ENCODE measurements at places on chromosomes 3 and 15.

- H3K27me3 ChIP-seq, result no peaks in the 10 kb centered on the region
- H3K4me3 ChIP-seq, result no peak overlapping the region
- DNase-seq, result no peak
- H3K4me1 ChIP-seq, result no peaks in the 10 kb centered on the region
- H3K36me3 ChIP-seq, result no peaks in the 10 kb centered on the region
Measured at GRCh38 chr3:73863546-73864079, 238.9 kb upstream of the PDZRN3 start.

DNA sequence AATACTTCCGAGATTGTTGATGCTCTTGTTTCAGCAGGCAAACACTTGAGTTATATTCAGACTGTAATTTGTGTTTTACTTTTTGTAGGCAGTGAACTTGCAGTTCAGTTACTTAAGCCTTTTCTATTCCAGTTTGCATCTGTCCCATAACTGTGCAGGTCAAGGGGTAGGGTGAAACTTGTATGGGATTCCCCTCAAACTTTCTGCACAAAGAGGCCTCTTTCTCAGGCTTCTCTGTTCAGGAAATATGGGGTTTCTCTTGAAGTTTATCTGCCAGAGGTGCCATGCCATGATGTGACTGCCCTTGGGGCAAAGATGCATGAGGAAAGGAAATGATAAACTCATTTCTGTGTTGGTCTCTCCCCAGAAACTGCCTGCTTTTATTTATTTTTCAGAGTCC, 66.7 kb downstream of the SLC24A1 start:
- no peak overlapping the region for H3K27ac ChIP-seq
- H3K4me1 ChIP-seq, result no peaks in the 10 kb centered on the region
- no peak for DNase-seq

DNA sequence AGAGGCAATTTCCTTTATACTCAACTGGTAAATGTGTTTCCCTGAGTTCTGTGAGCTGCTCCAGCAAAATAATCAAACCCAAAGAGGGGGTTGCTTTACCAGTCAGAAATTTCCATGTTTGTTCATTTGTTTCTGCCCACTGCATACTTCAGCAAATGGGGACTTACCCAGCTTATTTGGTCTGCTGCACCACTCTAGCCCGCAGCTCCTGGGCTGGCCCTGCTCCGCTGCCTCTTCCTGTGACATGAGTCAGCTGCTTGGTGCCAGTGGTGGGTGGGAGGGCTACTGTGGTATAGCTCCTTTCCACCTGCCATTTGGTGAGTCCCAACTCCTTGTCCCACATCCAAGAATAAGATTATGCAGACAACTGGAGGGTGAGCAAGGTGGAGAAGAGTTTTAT, 644.2 kb downstream of the MCTP2 start:
- H3K27me3 ChIP-seq, result peaks cover 6% of the 10 kb centered on the region
- no peak overlapping the region for H3K4me3 ChIP-seq
- DNase-seq, result no peak
- no peaks in the 10 kb centered on the region for H3K4me1 ChIP-seq
- peaks cover 1% of the 10 kb centered on the region for H3K36me3 ChIP-seq
- H3K27ac ChIP-seq, result no peak overlapping the region

GRCh38 chr3:99859825-99860224, 42.2 kb downstream of the CMSS1 start:
- H3K4me3 ChIP-seq, result no peak overlapping the region
- peaks cover 5% of the 10 kb centered on the region for H3K4me1 ChIP-seq
- DNase-seq, result no peak
- no peak overlapping the region for H3K27ac ChIP-seq

GRCh38 chr3:129013491-129013891, 12.4 kb downstream of the EFCC1 start:
- no peaks in the 10 kb centered on the region for H3K36me3 ChIP-seq
- H3K27ac ChIP-seq, result no peak overlapping the region
- H3K4me1 ChIP-seq, result peaks cover 36% of the 10 kb centered on the region

DNA sequence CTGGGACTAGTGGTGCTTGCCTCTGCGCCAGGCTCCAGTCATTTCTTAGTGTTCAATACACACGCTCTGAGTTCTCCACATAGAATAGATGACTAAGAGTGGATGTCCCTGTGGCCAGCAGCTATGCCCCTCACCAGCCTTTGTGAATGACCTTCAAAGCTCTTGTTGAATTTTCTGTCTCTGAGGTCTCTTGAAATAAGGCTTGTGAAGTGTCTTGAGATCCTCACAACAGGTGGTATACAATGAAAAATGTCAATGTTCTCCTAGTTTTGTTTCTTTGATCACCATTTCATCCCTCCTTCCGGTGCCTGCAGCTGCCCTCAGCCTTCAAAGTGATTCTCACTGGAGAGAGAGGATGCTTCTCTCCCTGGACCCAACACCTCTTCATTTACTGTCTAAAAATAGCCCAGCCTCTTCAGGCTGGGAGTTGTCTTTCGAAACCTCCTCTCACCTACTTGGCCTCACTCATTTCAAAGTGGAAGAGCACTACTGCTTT, 5.4 kb downstream of the MAPKBP1 start:
- H3K27ac ChIP-seq, result no peak overlapping the region
- H3K27me3 ChIP-seq, result no peaks in the 10 kb centered on the region

- H3K27ac ChIP-seq, result no peak overlapping the region
- DNase-seq, result no peak
- H3K4me3 ChIP-seq, result no peak overlapping the region
- H3K4me1 ChIP-seq, result peaks cover 11% of the 10 kb centered on the region
Measured at GRCh38 chr3:195849322-195850074, 37.8 kb upstream of the MUC4 start.

GRCh38 chr3:54719914-54720313, 207.9 kb downstream of the LRTM1 start:
- H3K4me3 ChIP-seq, result no peak overlapping the region
- no peak overlapping the region for H3K27ac ChIP-seq
- H3K27me3 ChIP-seq, result no peaks in the 10 kb centered on the region
- H3K4me1 ChIP-seq, result no peaks in the 10 kb centered on the region
- no peak for DNase-seq
- no peaks in the 10 kb centered on the region for H3K36me3 ChIP-seq

DNA sequence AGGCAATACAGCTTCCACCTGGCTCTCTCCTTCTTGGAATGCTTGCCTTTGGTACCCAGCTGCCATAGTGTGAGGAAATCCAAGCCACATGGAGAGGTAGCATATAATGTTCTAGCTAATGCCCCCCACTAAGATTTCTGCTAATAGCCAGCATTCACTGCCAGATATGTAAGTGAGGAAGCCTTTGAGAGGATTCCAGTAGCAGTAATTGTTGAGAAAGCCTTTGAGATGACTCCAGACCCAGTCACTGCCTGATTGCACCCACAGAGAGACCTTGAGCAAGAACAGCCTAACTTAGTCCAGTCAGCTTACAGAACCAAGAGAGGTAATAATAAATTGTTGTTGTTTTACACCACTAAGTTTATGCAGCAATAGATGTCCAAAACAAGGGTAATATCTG, 63.1 kb downstream of the STRIT1 start:
- H3K36me3 ChIP-seq, result no peaks in the 10 kb centered on the region
- H3K4me3 ChIP-seq, result no peak overlapping the region
- no peak for DNase-seq
- no peaks in the 10 kb centered on the region for H3K4me1 ChIP-seq

- no peak overlapping the region for H3K4me3 ChIP-seq
- DNase-seq, result no peak
- H3K36me3 ChIP-seq, result no peaks in the 10 kb centered on the region
- H3K4me1 ChIP-seq, result no peaks in the 10 kb centered on the region
Measured at GRCh38 chr3:5349343-5349742, 161.8 kb downstream of the EDEM1 start.

DNA sequence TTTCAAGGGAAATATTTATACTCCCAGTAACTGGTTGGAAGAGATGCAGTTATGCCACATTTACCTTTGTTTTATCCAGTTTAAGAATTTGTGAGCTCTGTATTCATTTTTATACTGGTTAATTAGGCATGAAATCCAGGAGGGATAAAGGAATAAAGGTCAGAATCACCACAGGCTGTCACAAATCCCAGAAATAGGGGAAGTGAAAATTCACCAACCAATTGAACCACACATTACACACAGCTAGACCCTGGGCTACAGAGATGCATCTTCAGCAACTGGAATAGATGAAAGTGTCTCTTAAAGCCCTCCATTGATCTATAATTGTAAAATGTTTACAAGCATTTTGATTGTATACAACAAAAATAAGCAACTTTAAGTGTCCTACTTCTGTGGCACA, 18.5 kb downstream of the SERPINI1 start:
- no peaks in the 10 kb centered on the region for H3K27me3 ChIP-seq
- H3K4me1 ChIP-seq, result peaks cover 6% of the 10 kb centered on the region
- no peak overlapping the region for H3K4me3 ChIP-seq
- no peak overlapping the region for H3K27ac ChIP-seq

- H3K4me3 ChIP-seq, result no peak overlapping the region
- no peaks in the 10 kb centered on the region for H3K36me3 ChIP-seq
- DNase-seq, result no peak
Measured at GRCh38 chr3:143192193-143192592, 72.6 kb downstream of the CHST2 start.

DNA sequence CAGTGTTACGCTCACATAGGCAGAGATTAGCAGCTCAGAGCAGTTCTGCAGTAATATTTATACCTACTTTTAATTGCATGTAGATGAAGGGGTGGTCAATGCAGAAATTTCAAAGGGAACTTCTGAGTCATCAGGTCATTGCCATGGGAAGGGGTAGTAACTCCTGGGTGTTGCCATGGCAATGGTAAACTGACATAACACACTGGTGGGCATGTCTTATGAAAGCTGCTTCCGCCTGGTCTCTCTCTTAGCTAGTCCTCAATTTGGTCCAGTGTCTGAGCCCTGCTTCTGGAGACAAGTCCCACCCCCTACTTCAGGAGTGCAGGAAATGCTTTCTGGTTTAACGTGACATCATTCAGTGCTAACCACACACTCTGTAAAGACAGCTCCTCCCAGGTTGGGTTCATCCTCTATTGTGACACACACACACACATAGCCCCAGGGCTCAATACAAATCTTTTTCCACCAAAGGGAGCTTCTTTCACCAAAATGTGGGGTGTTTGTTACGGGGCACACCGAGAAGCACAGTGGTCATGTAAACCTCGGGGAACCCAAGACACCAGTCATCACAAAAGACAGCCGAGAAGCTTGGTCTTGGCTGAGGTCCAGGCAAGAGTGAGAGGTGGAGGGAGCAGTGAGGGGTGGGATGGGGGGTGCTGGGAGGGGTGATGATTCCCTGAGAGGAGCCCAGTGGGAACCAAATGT, 74.5 kb downstream of the TLE3 start:
- DNase-seq, result peak; percentile 29
- H3K36me3 ChIP-seq, result peaks cover 7% of the 10 kb centered on the region
- H3K27ac ChIP-seq, result peak overlapping the region; percentile 77
- H3K4me1 ChIP-seq, result peaks cover 21% of the 10 kb centered on the region

GRCh38 chr15:31084176-31084575, 17.3 kb downstream of the TRPM1 start:
- no peak for DNase-seq
- H3K27ac ChIP-seq, result no peak overlapping the region
- no peak overlapping the region for H3K4me3 ChIP-seq
- no peaks in the 10 kb centered on the region for H3K36me3 ChIP-seq

DNA sequence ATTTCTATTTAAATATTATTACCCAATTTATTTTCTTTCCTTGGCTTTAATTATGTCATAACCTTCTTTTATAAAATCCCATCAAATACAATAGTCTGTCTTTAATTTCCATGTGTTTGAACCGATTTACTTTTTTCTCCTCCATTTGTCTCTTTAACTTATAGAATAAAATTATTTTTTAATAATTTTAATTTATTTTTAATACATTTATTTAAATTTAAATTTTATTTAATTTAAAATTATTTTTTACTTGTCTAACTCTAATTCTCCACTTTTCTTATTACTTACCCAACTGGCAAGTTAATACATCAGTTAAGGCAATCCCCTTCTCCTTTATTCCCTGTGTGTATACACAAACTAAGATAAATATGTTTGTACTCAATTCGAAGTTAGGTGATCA, 817.6 kb upstream of the NR2F2 start:
- no peak overlapping the region for H3K4me3 ChIP-seq
- no peak overlapping the region for H3K27ac ChIP-seq
- no peak for DNase-seq
- no peaks in the 10 kb centered on the region for H3K4me1 ChIP-seq
- H3K27me3 ChIP-seq, result peaks cover 14% of the 10 kb centered on the region

- no peaks in the 10 kb centered on the region for H3K4me1 ChIP-seq
- no peak for DNase-seq
- peaks cover 2% of the 10 kb centered on the region for H3K36me3 ChIP-seq
- H3K4me3 ChIP-seq, result no peak overlapping the region
Measured at GRCh38 chr3:23159929-23160328, 43.2 kb upstream of the UBE2E2 start.

GRCh38 chr3:57556459-57557084, 498 bp downstream of the PDE12 start:
- H3K4me1 ChIP-seq, result peaks cover 33% of the 10 kb centered on the region
- H3K4me3 ChIP-seq, result peak overlapping the region; percentile 80
- no peaks in the 10 kb centered on the region for H3K27me3 ChIP-seq
- no peak for DNase-seq

DNA sequence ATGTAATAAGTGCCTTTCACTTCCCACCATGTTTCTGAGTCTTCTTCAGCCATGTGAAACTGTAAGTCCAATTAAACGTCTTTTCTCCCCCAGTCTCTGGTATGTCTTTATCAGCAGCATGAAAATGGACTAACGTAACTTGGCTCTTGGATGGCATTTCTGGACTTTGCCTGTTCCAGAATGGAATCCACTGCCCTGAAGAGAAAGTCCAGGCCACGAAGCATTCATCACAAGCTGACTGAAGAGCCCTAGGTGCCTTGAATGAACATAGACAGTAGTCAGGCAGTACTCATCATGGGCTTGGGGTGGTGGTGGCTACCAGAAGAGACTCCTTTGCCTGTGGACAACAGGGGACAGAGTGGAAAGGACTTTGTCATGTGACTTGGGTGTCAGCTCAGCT, 1505.0 kb downstream of the SI start:
- H3K4me3 ChIP-seq, result no peak overlapping the region
- H3K4me1 ChIP-seq, result no peaks in the 10 kb centered on the region
- no peaks in the 10 kb centered on the region for H3K36me3 ChIP-seq
- DNase-seq, result no peak
- no peak overlapping the region for H3K27ac ChIP-seq
- H3K27me3 ChIP-seq, result no peaks in the 10 kb centered on the region

DNA sequence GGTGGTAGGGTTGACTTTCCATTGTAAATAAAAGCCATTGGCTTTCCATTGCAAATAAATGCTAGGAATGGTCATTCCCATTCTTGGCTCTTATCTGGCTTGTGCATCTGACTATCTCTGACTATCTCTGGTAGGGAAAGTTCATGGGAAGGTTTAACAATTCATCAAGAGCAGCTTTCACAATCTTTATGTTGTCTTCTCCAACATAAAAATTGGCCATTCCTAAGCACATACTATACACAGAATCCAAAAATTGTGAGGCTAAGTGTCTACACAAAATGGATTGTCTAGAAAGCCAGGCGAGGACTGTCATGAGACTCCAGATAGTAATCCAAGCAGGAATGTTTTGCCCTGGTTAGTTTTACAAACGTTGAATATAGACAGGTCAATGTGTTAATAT, 54.4 kb upstream of the WNT5A start:
- no peak overlapping the region for H3K27ac ChIP-seq
- peaks cover 1% of the 10 kb centered on the region for H3K36me3 ChIP-seq
- no peaks in the 10 kb centered on the region for H3K4me1 ChIP-seq
- no peak for DNase-seq
- H3K27me3 ChIP-seq, result no peaks in the 10 kb centered on the region

GRCh38 chr3:170553788-170554757, 31.8 kb downstream of the SLC7A14 start:
- no peak overlapping the region for H3K27ac ChIP-seq
- H3K4me3 ChIP-seq, result no peak overlapping the region
- H3K27me3 ChIP-seq, result peaks cover 40% of the 10 kb centered on the region
- no peaks in the 10 kb centered on the region for H3K36me3 ChIP-seq
- no peaks in the 10 kb centered on the region for H3K4me1 ChIP-seq
- no peak for DNase-seq

Measured in central memory CD8-positive, alpha-beta T cell (primary cell).